ENCODE measurements at places on chromosomes 3 and 15.
A peak's percentile ranks its signal among the peaks of the same experiment; 100 is the strongest.

- no peak for DNase-seq
These were observed 10.0 kb downstream of the DENND4A start for GRCh38 chr15:65782096-65782495.

DNA sequence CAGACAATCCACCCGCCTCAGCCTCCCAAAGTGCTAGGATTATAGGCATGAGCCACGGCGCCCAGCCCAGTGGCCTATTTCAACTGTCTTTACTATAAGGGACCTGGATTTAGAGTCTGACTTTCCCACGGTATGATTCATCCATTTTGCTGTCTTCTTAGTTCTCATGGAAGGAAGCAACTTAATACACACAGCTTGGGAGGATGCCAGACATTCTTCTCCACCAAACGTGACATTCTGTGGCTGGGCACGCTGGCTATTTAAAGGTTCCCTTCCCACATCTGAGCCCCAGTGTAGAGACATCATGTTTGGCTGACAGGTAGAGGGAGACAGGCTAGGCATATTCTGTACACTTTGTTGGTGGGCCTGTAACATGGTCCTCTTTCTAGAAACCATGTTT lies 26.2 kb downstream of the FAM43A start:
- DNase-seq: no peak

- DNase-seq: no peak
These were observed 17.4 kb downstream of the H1-8 start for GRCh38 chr3:129560269-129560787.

- DNase-seq: no peak
These were observed 47.6 kb downstream of the ARIH1 start for GRCh38 chr15:72521682-72522081.

- DNase-seq: no peak
These were observed 837.4 kb downstream of the CADM2 start for GRCh38 chr3:85796140-85796539.

DNA sequence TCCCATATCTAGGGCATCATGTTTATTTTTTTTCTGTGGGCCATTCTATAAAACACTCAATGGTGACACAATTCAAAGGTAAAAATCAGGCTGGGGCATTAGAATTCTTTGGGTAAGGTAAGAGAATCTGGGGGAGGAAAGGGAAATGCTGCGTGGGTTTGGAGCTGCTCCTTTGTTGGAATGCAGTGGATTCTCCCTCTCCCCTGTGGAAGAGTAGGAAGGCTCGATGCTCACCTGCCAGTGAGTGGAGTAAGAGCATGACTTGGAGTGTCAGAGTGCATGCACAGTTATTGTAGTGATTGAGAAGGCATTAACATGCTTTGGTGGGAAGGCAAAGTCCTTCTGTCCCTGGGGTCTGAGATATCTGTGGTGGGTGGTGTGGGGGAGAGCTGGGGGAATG lies 280.0 kb downstream of the PDCD6IP start:
- DNase-seq: no peak

- DNase-seq: no peak
These were observed 273.3 kb upstream of the ICE2 start for GRCh38 chr15:60751985-60752952.

GRCh38 chr3:137761099-137761562 lies 3.0 kb upstream of the SOX14 start:
- no peak for DNase-seq

DNA sequence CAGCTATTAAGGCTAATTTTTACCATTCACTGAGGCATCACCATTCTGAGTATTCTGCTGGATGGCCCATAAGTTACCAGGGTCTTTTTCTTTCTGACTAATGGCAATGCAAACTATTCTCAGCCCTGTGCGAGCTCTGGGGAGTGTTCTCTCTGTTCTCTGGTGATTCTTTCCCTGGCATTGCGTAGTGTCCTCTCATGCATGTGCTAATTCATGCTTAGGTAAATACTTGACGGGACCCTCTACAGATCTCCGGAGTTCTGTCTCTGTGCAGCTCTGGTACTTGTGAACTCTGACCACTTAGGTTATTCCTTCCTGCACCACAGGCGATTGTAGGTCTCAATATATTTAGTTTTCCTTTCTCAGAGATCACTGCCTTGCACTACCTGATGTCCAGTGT lies 34.8 kb downstream of the UBE2E1 start:
- DNase-seq: no peak

- DNase-seq: no peak
These were observed 369.0 kb downstream of the UNC13C start for GRCh38 chr15:54347082-54347827.

GRCh38 chr3:192892981-192893700 lies 24.5 kb downstream of the MB21D2 start:
- DNase-seq: peak; percentile 69

DNA sequence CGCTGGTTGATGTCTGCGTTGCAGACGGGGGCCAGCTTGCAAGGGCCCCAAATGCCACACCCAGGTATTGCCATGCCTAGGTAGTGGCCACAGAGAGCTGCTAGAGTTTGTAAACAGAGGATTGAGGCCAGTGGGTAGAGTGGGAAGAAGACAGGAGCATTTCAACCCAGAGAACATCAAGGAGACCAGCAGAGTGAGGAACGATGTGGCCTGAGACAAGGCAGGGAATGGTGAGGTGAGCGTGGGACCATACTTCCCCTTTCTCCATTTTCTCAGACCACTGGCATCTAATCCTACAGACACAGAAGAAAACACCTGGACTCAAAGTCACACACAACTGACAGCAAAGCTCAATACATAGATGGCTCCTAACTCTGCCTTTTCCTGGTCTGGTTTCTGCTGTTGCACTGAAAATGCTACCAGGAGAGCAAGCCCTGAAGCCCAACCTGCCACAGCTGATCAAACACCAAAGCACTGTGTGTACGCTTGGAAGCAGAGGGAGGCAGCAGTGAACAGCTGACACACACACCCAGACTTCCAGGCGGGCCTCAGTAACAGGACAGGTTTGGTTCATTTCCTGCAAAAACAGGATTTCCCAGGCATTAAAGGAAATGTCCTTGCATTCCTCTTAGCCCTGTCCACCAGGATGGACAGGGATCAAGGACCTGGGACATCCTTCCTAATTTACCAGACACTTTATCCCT lies 1.6 kb downstream of the FAM174B start:
- DNase-seq: no peak

- no peak for DNase-seq
These were observed 1062.4 kb downstream of the AGBL1 start for GRCh38 chr15:87142096-87142495.

Data from Panc1 (cell line).